Uterus (tissue), 4 donors: ENCODE measurements at places on chromosomes 2 and 18. TPM values are rescaled to one million over a fixed set of nuclear protein-coding genes. Genes with fewer than 3 reads are reported as not detected.

CD8B2 gene
- total RNA-seq: not detected

TEKT4 gene
- total RNA-seq: not detected

B4GALT6 gene
- 2.1 TPM for total RNA-seq

UNC80 gene
- 0.29 TPM for total RNA-seq
